Spinal cord (tissue), 10 donors: ENCODE measurements at places on chromosomes 7 and 10. TPM values are rescaled to one million over a fixed set of nuclear protein-coding genes. Genes with fewer than 3 reads are reported as not detected.

DNA sequence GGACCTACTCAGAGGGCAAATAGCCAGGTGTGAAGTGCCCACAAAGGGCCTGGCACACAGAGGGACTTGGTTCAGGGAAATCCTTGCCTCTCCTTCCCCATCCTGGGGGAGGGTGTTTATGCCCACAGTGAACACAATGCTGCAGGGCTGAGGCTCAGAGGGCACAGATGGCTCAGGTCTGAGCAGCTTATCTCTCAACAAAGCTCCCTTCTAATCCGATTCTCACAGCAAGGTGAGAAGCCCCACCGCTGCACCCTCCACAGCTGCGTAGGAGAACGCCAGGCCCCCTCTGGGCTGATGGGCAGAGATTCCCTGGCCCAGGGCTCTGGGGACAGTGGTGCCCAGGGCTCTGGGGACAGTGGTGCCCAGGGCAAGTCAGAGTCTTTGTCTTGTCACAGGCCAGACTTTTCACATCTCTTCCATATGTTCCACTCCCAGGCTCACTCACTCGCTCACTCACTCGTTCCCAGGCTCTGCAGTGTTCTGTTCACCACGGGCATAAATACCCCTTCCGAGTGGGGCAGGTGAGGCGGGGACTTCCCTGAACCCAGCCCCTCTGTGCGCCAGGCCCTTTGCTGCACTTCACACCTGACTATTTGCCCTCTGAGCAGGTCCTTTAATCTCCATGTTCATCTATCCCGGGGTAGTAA is 8.7 kb upstream of the CDHR1 start:
- H3K4me1 ChIP-seq, result no peaks in the 10 kb centered on the region
- H3K4me3 ChIP-seq, result no peak overlapping the region
- no peak for DNase-seq
- H3K27ac ChIP-seq, result no peak overlapping the region
- H3K27me3 ChIP-seq, result no peaks in the 10 kb centered on the region

The EPHA1 gene
- 0.89 TPM for total RNA-seq

GRCh38 chr7:34567906-34568305 is 90.1 kb upstream of the NPSR1 start:
- no peak overlapping the region for H3K4me3 ChIP-seq
- H3K36me3 ChIP-seq, result no peaks in the 10 kb centered on the region
- H3K27ac ChIP-seq, result no peak overlapping the region
- DNase-seq, result no peak
- H3K27me3 ChIP-seq, result no peaks in the 10 kb centered on the region

The ZNF518A gene
- total RNA-seq, result 38.2 TPM

The NT5C3A gene
- total RNA-seq, result 28.3 TPM

DNA sequence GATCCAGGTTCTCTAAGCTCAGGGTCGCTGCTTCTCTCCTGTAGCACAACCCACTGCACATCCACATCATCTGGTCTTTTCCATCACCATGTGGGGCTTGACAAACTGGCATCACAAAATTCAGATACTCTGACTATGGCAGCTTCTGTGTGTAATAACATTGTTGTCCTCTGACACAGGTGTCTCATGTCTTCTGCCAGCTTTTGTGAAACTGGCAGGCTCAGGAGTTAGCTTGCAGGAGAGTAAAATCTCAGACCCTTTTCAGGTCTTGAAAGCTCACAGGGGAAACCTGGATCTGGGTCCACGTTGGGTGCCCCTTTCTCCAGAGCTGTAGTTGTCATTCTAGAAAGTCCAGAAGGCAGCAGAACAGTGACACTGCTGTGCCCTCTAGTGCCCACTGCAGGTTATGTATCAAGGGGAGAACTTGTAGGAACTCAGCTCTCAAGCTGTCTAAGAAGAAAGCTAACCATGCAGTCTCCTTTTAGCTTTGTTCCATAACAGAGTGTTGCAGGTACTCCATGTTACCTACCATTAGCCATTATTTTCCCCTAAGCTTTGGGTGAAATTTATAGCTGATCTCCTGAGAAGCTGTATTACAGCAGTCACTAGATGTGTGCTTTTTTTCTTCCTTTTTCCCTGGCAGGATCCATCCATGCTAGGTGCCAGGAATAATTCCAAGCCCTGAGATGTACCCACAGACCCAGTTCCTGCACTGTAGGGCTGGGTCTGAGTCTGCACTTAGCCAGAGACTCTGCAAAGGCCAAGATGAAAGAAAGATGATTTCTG is 102.7 kb downstream of the ZNF248 start:
- no peak overlapping the region for H3K4me3 ChIP-seq
- DNase-seq, result no peak
- H3K27me3 ChIP-seq, result no peaks in the 10 kb centered on the region
- no peaks in the 10 kb centered on the region for H3K36me3 ChIP-seq
- H3K4me1 ChIP-seq, result no peaks in the 10 kb centered on the region

The TRRAP gene
- 27.2 TPM for total RNA-seq

GRCh38 chr10:132788180-132788830 is 2.4 kb upstream of the NKX6-2 start:
- no peaks in the 10 kb centered on the region for H3K36me3 ChIP-seq
- no peak overlapping the region for H3K27ac ChIP-seq
- H3K4me3 ChIP-seq, result no peak overlapping the region
- H3K4me1 ChIP-seq, result peaks cover 36% of the 10 kb centered on the region
- peaks cover 76% of the 10 kb centered on the region for H3K27me3 ChIP-seq

GRCh38 chr10:76117949-76118348 is 686.5 kb downstream of the LRMDA start:
- no peak for DNase-seq
- H3K36me3 ChIP-seq, result no peaks in the 10 kb centered on the region
- no peak overlapping the region for H3K4me3 ChIP-seq
- H3K27ac ChIP-seq, result no peak overlapping the region
